ENCODE measurements at places on chromosomes 5 and 9.

DNA sequence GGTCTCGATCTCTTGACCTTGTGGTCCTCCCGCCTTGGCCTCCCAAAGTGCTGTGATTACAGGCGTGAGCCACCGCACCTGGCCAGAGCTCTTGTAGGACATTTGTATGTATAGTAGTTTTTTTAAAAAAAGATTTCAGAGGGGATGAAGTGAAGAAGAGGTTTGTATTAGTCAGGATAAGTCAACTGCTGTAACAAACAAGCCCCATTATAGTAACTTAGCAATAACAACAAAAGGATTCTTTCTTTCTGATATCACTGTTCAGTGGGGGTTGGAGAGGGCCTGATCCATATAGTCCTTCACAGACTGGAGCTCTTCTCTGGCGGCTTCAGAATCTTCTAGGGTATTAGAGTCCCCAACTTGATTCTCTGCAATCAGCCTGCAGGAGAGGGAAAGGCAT, 50.7 kb upstream of the IL6ST start:
- no peak for DNase-seq

GRCh38 chr5:124527220-124527991, 219.0 kb downstream of the ZNF608 start:
- no peak for DNase-seq

DNA sequence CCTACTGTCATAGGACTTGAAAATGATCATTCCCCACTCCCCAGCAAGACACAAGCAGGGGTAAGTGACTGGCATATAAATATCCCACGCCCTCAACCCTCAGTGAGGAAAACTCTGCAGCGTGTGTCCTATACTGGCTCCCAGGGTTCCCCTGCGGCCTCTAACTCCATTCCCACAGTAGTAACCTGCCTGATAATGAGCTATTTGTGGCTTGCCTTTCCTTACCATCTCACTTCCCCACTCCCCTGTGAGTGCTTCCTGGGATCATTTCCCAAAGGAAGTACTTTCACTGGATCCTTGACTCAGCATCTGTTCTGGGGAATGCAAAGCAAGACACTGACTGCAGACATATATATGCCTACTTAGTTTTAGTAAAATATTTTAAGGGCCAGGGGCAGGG, 14.3 kb downstream of the CDC14B start:
- no peak for DNase-seq

- DNase-seq, result no peak
These were observed 128.3 kb upstream of the C9orf72 start for GRCh38 chr9:27701587-27701986.

- no peak for DNase-seq
These were observed 29.9 kb downstream of the RUSC2 start for GRCh38 chr9:35519692-35520363.

DNA sequence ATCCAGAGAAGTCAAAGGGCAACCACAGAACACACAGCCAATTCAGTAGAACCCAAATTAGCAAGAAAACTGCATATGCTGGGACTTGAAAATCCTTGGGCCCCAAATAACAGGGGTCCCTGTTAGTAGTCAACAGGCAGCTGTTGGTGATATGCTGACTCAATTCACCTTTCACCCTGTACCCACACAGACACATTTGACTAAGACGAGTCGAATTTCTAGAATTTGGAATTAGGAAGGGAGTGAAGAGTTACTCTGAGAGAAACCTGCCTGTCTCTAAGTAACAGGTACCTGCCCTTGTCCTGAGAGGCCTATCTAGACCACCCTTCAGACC, 821 bp upstream of the VCP start:
- DNase-seq, result no peak

DNA sequence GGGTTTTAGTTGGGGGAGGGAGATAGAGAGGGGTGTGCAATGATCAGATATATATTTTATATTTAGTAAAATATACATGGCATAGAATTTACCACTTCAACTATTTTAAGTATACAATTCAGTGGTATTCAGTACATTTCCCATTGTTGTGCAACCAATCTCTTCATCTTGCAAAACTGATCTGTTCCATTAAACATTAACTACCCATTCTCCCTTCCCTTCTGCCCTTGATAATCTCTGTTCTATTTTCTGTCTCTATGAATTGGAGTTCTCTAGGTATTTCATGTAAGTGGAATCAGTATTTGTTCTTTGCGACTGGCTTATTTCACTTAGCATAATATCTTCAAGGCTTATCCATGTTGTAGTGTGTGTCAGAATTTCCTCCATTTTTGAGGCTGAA, 38.6 kb downstream of the TGFBI start:
- no peak for DNase-seq

DNA sequence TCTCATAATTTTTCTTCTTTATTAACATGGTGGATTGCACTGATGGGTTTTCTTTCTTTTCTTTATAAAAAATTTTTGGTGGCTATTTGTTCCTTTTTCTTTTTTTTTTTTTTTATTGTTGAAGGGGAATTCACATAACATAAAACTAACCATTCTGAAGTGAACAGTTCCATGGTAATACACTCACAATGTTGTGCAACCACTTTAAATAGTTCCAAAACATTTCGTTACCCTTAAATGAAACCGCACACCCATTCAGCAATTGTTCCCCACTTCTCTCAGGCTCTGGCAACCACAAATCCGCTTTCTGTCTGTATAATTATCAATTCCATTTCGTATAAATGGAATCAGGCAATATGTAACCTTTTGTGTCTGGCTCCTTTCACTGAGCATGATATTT, 11.7 kb upstream of the SETX start:
- DNase-seq, result no peak

- no peak for DNase-seq
These were observed 33.8 kb upstream of the LAMC3 start for GRCh38 chr9:130975156-130975555.

DNA sequence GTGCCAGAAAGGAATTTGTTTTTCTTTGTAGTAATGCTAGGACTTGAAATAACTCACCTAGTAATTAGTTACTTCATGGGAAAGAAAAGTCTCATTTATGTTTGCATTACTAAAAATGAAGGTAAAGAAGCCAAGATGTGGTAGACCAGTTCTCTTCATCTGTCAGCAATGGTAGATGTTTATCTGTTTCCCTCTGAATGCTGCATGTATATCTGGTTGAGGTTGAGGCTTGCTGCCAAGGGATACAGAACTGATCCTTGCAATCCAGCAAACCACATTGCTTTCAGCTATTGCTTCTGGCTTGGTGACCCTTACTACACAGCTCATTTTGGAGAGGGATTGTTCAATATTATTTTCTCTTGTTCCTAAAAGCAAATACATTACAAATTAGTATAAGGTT, 73.6 kb downstream of the ZNF474 start:
- DNase-seq, result no peak

DNA sequence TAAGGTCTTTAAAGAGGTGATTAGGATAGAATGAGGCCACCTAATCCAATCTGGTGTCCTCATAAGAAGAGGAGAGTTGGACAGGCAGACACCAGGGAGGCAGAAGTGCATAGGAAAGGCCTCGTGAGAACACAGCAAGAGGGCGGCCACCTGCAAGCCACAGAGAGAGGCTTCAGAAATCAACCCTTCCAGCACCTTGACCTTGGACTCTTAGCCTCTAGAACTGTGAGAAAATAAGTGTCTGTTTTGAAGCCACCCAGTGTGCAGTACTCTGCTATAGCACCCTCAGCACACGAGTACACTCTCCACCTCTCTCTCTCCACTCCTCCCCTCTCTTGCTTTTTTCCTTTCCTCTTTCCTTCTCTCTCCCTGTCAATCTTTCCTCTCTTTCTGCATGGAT, 26.8 kb downstream of the NIPAL4 start:
- DNase-seq, result no peak

- DNase-seq, result no peak
These were observed 19.4 kb downstream of the LHX2 start for GRCh38 chr9:124030969-124031451.

GRCh38 chr5:113266913-113267227, 167.9 kb downstream of the TSSK1B start:
- no peak for DNase-seq

GRCh38 chr5:94888674-94889073, 270.2 kb downstream of the SLF1 start:
- no peak for DNase-seq

DNA sequence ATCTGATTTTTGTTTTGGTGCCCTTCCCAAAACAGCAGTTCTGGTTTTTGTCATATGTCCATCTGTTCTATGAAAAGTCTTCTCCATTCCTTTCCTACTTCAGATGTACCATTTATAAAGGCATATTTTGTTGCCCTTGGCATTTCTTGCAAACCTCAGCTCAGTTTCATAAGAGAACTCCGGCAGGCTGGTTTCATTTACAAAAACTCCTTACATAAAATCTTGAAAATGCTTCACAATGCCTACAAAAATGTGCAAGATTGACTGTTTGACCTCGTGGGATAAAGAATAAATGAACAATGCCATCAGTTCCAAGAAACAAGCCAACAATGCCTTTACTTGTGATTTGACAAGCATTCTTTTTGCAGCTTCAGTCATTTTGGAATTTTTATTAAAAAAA, 39.1 kb upstream of the CTNNAL1 start:
- DNase-seq, result no peak

DNA sequence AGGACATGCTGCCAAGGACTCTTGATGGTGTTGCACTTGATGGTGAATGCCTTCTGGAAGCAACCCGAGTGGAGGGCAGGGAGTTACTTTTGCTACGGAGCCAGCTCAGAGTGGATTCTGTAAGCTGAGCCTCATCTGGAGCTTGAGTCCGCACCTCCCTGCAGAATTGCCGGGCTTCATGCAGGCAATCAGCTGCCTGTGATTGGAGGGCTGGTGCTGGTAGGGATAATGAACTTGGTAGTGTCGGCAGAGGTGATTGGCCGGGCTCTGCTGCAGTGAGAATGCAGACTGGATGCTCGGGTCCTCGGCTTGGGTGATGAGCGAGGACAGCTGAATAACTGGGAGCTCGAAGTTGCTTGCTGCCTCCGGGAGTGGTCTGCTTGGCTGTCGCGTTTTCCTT, 23.1 kb downstream of the SLC25A25 start:
- DNase-seq, result no peak

DNA sequence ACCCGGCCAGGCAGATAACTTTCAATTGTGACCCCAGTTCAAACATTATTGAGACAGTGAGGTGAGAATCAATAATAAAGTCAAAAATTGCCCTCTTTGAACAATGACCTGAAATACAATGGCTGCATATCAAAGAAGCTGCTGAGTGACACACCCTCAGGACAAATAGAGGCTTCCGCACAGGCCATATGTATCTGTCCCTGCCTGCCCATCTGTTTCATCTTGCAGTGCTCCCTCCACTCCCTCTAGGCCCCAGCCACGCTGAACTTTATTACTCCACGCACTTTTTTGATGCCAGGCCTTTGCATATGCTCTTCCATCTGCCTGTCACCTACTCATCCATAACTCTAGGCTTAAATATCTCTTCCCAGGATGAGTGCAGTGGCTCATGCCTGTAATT, 15.9 kb upstream of the PFDN1 start:
- no peak for DNase-seq

GRCh38 chr5:118529361-118530144, 458.8 kb downstream of the DTWD2 start:
- DNase-seq, result no peak

DNA sequence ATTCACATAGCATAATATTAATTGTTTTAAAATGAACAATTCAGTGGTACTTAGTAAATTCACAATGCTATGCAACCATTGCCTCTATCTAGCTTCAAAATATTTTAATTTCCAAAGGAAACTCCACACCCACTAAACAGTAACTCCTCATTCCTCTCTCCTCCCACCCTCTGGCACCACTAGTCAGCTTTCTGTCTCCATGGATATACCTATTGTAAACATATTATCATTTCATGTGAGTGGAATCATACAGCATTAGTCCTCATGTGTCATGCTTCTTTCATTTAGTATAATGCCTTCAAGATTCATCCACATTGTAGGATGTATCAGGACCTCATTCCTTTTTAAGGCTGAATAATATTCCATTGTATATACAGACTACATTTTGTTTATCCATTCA, 48.6 kb downstream of the PHF2 start:
- no peak for DNase-seq

DNA sequence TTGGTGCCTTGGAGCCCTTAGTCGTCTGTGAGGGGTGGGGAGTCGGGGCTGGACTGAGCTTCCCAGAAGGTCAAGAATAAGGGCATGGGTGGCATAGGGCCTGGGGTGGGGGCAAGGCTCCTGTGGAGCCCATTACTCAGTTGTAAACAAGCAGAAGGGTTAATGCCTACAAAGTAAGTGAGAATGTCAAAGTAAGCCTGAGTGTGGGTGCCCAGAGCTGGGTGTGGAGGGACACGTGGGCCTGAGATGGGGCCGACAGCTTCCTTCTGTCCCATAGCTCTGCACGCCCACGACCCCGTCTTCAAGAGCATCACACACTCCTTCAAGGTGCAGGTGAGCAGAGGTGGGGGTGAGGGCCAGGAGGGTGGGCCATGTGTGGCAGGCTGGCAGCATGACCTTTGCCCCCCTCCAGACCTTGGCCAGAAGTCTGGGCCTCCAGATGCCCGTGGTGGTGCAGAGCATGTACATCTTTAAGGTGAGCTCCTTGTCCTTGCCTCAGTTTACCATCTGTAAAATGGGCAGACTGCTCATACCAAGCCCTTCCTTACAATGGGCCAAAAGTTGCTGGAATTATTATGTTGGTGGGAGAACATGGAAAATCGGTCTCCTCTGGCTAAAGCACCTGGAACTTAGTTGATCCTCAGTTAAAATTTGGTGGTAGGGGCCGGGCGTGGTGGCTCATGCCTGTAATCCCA, 11.1 kb downstream of the DOLK start:
- no peak for DNase-seq

GRCh38 chr9:76107482-76107881, 217.0 kb downstream of the PCSK5 start:
- no peak for DNase-seq

GRCh38 chr5:76978869-76979268, 26.0 kb downstream of the CRHBP start:
- DNase-seq, result no peak

GRCh38 chr9:27126670-27127069, 17.6 kb downstream of the TEK start:
- no peak for DNase-seq
